Esophagus squamous epithelium (tissue), 5 donors: ENCODE measurements at places on chromosomes 12 and 14.

- no peak for DNase-seq
These were observed 62.3 kb downstream of the R3HDM2 start for GRCh38 chr12:57368349-57369095.

DNA sequence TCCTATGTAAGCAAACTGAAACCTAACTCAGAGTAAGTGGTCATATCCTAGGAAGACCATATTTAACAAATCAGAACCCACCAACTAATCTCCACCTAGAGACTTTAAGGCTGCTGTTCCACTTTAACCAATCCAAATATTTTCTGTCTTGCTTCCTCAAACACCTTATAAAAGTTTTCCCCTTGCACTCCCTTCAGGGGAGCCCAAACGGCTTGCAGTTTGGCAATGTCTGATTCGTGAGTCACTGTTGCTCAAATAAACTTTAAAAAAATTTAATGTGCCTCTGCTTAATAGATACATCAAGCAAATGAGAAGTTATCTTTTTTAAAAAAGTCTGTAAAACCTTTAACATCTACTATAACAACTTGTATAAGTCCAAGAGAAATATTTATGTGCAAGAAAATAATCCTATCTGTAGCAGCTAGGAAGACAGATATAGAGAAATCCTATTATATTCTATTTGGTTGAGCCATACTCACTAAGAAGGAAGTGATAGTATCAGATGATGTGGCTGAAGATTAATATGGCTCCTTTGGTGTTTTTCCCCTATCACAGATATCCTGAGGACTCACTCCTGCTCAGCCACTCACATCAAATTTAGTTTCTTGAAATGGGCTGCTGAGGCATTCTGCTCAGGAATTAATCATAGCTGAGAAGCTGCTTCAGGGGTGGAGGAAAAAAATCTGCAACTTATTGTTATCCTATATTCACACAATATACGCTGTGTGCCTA, 65.1 kb upstream of the DUSP6 start:
- no peak for DNase-seq

GRCh38 chr12:92278378-92278828, 132.8 kb upstream of the BTG1 start:
- no peak for DNase-seq

GRCh38 chr12:124505001-124505818, 62.2 kb downstream of the NCOR2 start:
- no peak for DNase-seq

DNA sequence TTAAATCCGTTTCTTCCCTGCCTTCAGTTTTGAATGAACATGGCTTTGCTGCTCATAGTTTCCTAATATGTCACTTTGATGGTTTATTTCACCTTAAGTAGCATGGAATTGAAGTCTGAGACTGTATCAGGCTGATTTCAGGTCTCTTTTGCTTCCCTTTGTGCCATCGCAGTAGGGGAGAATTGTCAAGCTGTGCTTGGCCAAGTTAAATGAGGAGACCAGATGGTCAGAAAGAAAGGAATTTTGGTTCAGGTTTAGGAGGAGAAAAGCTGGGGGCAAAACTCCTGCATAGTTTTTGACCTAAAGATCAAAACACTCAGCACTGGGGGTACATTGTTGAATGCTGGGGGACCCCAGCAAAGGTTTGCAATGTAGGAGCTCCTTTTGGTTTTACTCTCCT, 398.4 kb downstream of the NUAK1 start:
- DNase-seq: no peak
